ENCODE measurements at places on chromosomes 6 and 20. TPM values are rescaled to one million over a fixed set of nuclear protein-coding genes. Genes with fewer than 3 reads are reported as not detected.

- no peaks in the 10 kb centered on the region for H3K36me3 ChIP-seq
- peak overlapping the region; percentile 88 for H3K27ac ChIP-seq
- H3K4me1 ChIP-seq: peaks cover 23% of the 10 kb centered on the region
- H3K4me3 ChIP-seq: no peak overlapping the region
Measured at GRCh38 chr6:158010591-158011477, 29.2 kb downstream of the SYNJ2 start.

DNA sequence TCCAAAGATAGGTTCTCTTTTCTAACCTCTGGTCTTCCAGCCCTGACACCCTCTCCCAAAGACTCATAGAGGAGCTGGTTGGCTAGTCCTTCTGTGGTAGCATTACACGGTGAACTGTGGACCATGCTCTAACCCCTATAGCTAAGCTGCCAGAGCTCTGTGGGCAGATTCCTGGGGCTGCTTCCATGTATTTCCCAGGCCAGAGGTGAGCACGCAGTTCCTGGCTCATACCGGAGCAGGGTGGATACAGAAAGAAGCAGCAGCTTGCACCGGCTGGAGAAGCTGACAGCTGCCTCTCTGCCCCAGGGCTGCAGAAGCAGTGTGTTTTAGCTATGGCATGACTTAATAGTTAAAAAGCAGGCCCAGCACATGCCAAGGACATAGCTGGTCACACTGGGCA, 84.1 kb upstream of the FOXP4 start:
- no peaks in the 10 kb centered on the region for H3K27me3 ChIP-seq
- H3K4me1 ChIP-seq: peaks cover 5% of the 10 kb centered on the region
- H3K36me3 ChIP-seq: no peaks in the 10 kb centered on the region
- no peak overlapping the region for H3K27ac ChIP-seq
- DNase-seq: no peak
- no peak overlapping the region for H3K4me3 ChIP-seq

GRCh38 chr6:112439432-112439831, 92.3 kb downstream of the RFPL4B start:
- no peak for DNase-seq
- H3K27ac ChIP-seq: no peak overlapping the region
- H3K4me1 ChIP-seq: no peaks in the 10 kb centered on the region
- no peaks in the 10 kb centered on the region for H3K27me3 ChIP-seq
- H3K4me3 ChIP-seq: no peak overlapping the region

DNA sequence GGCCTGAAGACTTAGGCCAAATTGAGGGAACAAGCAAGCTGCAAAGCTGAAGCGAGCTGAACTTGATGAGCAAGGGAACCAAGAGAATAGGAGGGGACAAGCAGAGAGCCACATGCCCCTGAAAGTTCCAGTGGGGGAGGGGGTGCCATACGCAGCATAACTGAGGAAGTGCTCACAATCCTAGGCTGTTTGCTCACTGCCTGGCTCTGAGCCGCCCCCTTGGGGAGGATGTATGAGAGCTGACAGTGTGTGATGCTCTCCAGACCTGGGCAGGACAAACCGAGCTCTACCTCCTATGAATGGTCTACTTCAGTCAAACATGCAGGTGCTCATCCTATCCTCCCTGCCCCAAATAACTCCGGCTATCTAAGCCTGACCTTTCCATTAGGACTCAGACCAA, 52.1 kb downstream of the FAXC start:
- DNase-seq: no peak
- H3K4me1 ChIP-seq: no peaks in the 10 kb centered on the region
- no peaks in the 10 kb centered on the region for H3K36me3 ChIP-seq
- no peaks in the 10 kb centered on the region for H3K27me3 ChIP-seq

DNA sequence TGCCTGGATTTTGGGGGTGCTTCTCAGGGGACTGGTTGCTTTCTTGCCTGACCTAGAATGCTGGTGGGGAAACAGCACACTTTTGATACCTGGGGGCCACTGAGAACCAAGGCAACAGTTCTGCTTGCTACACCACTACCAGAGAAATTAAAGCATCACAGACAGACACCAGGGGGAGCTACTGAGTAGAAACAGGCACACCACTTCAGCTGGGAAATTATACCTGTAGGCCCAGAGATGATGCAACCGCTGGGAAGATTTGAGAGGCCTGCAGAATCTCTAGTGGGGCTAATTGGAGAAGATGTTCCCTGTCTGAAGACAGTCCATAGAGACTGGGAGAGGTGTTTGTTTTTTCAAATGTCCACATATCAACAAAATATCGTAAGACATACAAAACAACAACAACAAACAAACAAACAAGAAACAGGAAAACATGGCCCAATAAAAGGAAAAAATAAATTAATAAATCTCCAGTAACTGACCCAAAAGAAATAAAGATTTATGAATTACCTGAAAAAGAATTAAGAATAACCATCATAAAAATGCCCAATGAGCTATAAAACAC, 129.4 kb upstream of the RIN2 start:
- no peak overlapping the region for H3K4me3 ChIP-seq
- H3K4me1 ChIP-seq: no peaks in the 10 kb centered on the region
- H3K27ac ChIP-seq: no peak overlapping the region
- H3K36me3 ChIP-seq: no peaks in the 10 kb centered on the region

- H3K36me3 ChIP-seq: no peaks in the 10 kb centered on the region
- no peaks in the 10 kb centered on the region for H3K27me3 ChIP-seq
- H3K4me3 ChIP-seq: no peak overlapping the region
- H3K27ac ChIP-seq: no peak overlapping the region
Measured at GRCh38 chr20:12883507-12883885, 125.3 kb upstream of the SPTLC3 start.

- H3K4me3 ChIP-seq: no peak overlapping the region
- H3K4me1 ChIP-seq: no peaks in the 10 kb centered on the region
- H3K36me3 ChIP-seq: no peaks in the 10 kb centered on the region
- H3K27me3 ChIP-seq: no peaks in the 10 kb centered on the region
- DNase-seq: no peak
Measured at GRCh38 chr6:110660066-110660655, 155.1 kb downstream of the CDK19 start.

DNA sequence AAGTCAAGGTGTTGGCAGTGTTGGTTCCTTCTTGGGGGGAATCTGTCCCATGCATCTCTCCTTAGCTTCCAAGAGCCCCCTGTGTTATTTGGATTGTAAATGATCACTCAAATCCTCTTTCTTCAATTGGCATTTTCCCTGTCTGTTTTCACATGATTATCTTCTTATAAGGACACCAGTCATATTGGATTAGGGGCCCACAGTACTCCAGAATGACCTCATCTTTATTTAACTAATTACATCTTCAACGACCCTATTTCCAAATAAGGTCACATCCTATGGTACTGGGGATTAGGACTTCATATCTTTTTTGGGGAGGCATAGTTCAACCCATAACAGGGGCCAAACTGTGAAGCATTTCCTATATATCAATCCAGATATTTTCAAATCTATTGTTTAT, 57.3 kb downstream of the PTPRA start:
- H3K4me1 ChIP-seq: no peaks in the 10 kb centered on the region
- H3K36me3 ChIP-seq: no peaks in the 10 kb centered on the region
- H3K27me3 ChIP-seq: no peaks in the 10 kb centered on the region
- no peak overlapping the region for H3K4me3 ChIP-seq
- no peak for DNase-seq

DNA sequence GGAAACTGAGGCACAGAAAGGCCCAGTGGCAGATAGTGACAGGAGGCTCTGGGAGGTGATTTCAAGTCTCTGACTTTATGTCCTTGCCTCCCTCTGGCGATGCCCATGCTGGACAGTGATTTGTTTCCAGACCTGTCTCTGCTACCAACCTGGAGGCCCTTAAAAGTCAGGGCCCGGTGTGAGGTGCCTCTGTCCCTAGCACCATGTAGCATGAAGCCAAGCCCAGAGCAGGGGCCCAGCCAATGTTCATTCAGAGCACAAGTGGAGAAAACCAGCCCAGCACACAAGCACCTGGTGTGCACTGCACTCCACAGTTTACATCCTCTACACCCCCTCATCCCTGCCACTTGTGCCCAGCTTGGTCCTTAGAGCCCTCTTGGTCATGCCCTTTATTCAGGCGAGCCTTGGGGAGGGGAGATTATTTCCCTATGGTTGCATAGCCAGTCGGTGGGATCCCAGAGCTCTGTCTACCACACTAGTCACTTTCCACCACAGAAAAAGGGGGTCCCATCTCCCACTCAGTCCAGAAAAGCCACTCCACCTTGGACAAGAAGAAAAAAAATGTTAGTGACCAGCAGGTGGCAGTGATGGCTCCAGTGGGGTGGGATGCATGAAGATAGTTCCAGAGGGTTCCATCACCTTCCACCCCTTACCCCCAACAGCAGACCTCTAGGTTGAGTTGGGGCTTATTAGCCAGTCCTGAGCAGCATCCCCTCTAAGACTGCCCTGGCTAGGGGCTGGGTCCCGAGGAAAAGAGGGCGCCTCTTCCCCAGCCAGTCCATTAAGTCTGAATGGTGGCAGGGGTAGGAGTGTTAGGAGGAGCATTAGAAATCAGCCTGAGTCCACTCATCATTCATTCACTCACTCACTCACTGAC, 30.9 kb downstream of the KIAA1755 start:
- H3K4me1 ChIP-seq: peaks cover 7% of the 10 kb centered on the region
- no peaks in the 10 kb centered on the region for H3K27me3 ChIP-seq
- DNase-seq: peak; percentile 70
- H3K36me3 ChIP-seq: no peaks in the 10 kb centered on the region
- no peak overlapping the region for H3K4me3 ChIP-seq

DNA sequence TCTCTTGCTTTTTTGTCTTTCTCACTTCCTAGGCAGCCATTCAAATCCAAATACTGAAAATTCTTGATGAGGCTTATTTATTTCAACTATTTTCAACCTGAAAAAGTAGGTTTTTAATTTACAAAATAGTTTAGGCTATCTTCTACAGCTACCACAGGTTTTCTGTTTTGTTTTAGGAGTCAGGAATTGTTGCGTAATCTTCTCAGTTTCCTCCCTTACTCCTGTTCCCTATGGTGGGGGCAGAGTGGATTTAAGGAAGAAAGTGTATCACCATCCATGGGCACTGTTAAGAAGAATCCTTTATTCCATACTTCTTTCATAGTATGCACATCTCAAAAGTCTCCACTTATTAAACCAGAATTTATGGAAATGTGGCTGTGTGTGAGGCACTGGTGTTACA, 182.4 kb downstream of the KHDC1L start:
- H3K27me3 ChIP-seq: no peaks in the 10 kb centered on the region
- H3K4me3 ChIP-seq: no peak overlapping the region
- no peak for DNase-seq
- H3K36me3 ChIP-seq: no peaks in the 10 kb centered on the region
- H3K4me1 ChIP-seq: no peaks in the 10 kb centered on the region

GRCh38 chr20:62627901-62628612, 14.2 kb upstream of the SLCO4A1 start:
- H3K27me3 ChIP-seq: peaks cover 9% of the 10 kb centered on the region
- H3K4me1 ChIP-seq: peaks cover 58% of the 10 kb centered on the region
- no peak for DNase-seq

The ACAT2 gene
- polyA plus RNA-seq: 13.1 TPM

DNA sequence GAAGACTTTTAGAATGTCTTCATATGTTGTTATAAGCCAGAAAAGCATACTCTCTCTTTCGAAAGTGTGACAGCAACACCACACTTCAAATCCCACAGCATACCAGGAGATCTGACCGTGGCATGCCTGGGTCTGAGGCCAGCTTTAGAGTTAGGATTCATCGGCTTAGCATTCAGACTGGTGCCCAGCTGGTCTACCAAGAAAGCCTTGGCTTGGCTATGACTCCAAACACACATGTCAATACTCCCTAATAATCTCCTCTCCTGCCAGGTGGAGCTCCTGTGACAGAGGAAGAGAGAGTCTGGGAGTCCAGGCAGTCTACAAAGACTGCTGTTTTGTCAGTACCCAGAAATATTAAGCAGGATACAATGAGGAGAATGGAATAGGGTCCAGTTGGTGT, 77.1 kb upstream of the MAN1A1 start:
- H3K36me3 ChIP-seq: no peaks in the 10 kb centered on the region
- H3K4me1 ChIP-seq: no peaks in the 10 kb centered on the region
- DNase-seq: no peak
- no peak overlapping the region for H3K4me3 ChIP-seq

DNA sequence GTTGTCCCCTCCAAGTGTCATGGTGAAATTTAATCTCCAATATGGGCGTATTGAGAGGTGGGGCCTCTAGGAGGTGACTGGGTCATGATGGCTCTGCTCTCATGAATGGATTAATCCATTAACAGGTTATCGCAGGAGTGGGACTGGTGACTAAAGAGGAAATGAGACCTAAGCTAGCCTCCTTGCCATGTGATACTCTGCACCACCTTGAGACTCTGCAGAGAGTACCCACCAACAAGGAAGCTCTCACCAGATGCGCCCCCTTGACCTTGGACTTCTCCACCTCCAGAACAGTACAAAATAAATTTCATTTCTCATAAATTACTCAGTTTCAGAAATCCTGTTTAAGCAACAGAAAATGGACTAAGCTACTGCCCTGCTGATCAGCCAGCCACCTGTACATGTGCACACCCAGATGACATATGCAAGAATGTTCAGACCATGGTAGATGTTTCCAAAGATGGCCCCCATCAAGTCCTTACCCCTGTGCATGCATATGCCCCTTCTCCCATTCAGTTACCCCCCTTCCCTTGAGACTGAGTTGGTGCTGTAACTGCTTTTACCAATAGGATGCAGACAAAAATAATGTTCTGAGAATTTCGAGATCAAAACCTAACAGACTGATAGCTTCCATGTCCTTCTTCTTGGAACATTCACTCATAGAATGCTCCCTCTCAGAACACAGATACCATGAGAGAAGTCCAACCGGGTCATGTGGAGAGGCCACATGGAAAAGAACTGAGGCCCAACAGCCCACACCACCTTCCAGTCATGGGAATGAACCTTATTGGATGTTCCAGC, 28.4 kb downstream of the MAP3K5 start:
- DNase-seq: no peak
- H3K27ac ChIP-seq: no peak overlapping the region
- H3K27me3 ChIP-seq: no peaks in the 10 kb centered on the region
- H3K4me3 ChIP-seq: no peak overlapping the region

DNA sequence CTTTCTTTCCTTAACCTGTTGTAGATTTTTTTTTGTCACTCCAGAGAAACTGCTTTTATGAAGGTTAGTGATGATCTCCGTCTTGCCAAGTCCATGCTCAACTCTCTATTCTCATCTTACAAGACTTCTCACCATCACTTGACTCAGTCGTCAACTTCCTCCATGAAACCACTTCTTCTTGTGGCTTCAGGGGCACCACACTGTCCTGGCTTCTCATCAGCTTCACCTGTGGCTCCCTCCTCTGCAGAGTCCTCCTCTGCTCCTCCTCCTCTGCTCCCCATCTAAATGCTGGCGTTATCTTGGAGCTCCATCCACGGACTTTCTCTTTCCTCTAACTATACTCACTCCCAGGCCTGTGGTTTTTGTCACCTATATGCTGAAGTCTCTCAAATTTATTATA, 187.5 kb downstream of the BACH2 start:
- H3K4me3 ChIP-seq: no peak overlapping the region
- H3K36me3 ChIP-seq: no peaks in the 10 kb centered on the region
- no peaks in the 10 kb centered on the region for H3K4me1 ChIP-seq
- no peaks in the 10 kb centered on the region for H3K27me3 ChIP-seq
